ENCODE measurements at places on chromosomes 4 and X.

DNA sequence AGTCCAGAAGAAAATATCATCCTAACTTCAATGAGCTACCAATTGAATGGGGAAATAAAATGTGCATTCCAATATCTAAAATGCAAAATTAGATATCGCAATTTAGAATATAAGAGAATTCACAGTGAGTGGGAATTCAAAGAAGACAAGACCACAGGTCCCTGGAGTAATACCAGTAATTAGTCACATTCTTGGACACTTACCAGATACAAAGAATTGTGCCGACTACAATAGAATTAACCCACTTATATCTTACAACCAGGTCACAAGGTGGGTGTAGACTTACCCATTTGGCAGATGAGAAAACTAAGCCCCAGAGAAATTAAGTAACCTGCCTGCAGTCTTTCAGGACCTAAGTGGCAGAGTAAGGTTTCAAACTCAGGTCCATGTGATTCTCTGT, 84.3 kb upstream of the C1QTNF7 start:
- no peak for DNase-seq

DNA sequence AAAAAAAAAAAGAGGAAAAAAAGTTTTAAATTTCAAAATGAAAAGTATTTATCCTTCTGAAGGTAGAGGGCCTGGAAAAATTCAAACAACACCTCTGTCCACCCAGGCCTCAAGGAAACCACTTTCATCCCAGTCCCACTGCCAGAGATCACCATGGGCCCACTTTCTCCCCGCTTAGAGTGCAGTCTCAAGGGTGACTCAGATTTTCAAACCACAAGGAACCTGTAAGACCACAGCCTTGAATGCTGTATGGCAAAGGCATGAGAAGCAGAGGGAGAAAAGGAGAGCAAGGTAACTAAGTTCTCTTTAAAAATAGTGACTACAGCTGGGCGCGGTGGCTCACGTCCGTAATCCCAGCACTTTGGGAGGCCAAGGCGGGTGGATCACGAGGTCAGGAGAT, 87.9 kb upstream of the PACRGL start:
- DNase-seq: no peak

- peak; percentile 26 for DNase-seq
Measured at GRCh38 chrX:21847342-21847741, 7.9 kb downstream of the MBTPS2 start.

- no peak for DNase-seq
Measured at GRCh38 chrX:102835504-102836146, 101.4 kb upstream of the RAB40AL start.

DNA sequence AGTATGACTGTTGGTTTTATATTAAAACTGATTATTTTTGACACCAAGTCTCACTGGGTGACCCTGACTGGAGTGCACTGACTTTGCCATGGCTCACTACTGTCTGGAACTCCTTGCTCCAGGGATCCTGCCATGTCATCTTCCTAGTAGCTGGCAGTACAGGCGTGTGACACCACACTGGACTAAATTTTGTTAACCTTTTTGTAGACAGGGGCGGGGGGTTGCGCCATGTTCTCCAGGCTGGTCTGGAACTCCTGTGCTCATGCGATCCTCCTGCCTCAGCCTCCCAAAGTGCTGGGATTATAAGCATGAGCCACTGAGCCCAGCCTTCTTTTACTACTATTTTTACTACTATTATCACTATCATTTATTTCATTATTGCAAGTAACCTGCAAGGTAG, 8.9 kb downstream of the XAGE1A start:
- DNase-seq: no peak

GRCh38 chrX:84873176-84873575, 130.5 kb upstream of the APOOL start:
- DNase-seq: no peak

GRCh38 chrX:24444645-24445044, 20.4 kb upstream of the PDK3 start:
- no peak for DNase-seq

DNA sequence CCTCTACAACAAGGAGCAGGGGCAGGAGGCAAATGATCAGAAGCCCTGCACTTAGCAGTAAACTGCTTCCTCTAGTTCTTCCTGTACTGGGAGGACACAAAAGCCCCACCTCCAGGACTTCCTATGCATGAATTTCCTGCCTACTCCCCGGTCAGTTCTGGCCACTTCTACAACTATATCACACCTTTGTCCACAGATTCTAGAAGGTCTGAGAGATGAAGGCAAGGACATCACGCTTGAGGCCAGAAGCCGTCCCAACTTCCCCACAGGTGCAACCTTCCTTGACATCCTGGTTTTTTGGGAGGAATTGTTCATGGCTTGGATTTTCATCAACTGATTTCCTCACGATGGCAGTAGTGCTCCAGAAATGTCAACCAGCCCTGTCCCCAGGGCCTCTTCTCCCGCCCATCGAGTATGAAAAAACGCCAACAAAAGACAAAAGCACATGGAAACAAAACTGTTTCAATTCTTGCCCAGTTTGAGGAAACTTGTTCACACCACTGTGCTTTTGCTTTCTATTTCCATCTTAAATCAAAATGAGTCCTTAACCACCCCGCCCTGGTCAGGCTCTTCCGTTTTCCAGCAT, 206.5 kb upstream of the STK26 start:
- peak; percentile 39 for DNase-seq

- no peak for DNase-seq
Measured at GRCh38 chr4:88396681-88397080, 18.0 kb downstream of the HERC6 start.

GRCh38 chr4:2977211-2978088, 14.1 kb downstream of the GRK4 start:
- DNase-seq: no peak

DNA sequence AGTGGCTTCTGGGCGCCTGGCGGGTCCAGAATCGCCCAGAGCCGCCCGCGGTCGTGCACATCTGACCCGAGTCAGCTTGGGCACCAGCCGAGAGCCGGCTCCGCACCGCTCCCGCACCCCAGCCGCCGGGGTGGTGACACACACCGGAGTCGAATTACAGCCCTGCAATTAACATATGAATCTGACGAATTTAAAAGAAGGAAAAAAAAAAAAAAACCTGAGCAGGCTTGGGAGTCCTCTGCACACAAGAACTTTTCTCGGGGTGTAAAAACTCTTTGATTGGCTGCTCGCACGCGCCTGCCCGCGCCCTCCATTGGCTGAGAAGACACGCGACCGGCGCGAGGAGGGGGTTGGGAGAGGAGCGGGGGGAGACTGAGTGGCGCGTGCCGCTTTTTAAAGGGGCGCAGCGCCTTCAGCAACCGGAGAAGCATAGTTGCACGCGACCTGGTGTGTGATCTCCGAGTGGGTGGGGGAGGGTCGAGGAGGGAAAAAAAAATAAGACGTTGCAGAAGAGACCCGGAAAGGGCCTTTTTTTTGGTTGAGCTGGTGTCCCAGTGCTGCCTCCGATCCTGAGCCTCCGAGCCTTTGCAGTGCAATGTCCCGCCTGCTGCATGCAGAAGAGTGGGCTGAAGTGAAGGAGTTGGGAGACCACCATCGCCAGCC, at the start of gene ATOH1:
Gene ATOH1, plus strand, starts transcription at position 422 of the 663 bp plus-strand sequence. Its CDS starts 174 bp downstream, at position 596.
- DNase-seq: no peak

DNA sequence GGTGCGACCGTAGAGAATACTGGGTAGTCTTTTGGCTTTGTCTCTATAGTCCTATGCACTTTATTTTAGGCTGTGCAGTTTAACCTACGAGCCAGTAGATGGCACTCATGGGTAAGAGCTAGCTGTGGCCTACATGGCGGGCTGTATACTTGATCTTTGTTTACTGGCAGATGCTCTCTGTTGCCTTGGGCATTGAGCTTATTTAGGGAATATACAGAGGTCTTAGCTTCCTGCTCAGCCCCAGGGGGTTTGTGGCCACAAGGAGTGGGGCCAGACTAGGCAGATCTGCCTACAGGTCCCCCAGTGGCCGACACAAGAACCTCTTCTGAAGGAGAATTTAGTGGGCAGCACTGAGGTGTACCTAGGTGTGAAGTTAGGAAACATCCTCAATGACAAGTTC, 227.6 kb upstream of the HDX start:
- peak; percentile 8 for DNase-seq

GRCh38 chrX:155027509-155028066, 944 bp downstream of the FUNDC2 start:
- peak; percentile 80 for DNase-seq

DNA sequence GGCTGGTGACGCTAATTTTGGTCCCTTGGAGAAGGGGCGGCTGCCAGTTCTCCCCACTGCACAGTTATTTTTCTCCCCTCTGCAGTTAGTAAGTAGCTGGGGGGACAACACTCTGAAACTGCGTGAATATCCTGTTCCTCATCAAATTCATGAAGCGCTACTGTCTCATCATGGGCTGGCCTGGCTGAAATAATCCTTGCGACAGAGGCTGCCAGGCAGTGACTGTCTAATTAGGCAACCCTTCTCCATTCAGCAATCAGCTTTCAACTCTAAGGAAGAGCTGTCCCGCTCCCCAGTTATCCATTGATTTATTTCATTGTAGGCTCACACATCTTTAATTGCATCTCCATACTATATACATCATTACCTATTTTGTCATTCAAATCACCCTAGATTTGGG, 8.2 kb downstream of the SH3TC1 start:
- DNase-seq: no peak

DNA sequence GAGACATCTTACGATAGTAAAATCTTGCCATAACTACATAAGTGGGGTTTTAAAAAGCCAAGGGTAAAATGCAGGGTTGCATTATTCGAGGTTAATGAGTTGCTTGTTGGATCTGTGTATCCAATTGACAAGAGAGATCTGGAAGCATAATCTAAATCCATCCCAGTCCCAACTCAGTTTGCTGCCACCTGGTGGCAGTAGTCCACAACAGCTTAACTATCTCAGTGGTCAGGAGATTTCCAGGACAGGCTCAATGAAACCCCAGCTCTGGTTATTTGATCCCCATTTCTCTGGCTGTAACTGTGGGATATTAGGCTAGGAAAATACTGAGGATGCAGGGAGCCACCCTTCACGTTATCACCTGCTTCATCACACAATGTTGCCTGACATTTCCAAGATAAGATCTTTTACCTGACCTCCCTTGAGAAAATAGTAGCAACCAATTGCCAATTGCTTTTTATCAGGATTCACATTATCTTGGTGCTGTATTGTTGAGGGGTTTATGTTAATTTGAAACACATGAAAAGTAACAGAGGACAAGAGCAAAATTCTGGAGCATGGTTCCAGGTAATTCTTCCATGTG, 88.2 kb upstream of the TNIP3 start:
- peak; percentile 71 for DNase-seq

- DNase-seq: no peak
Measured at GRCh38 chrX:134191281-134191680, 45.7 kb upstream of the CCDC160 start.

GRCh38 chr4:52982255-52982945, 120.3 kb downstream of the RASL11B start:
- DNase-seq: peak; percentile 83

- no peak for DNase-seq
Measured at GRCh38 chr4:54093324-54094240, 6.4 kb upstream of the GSX2 start.

- DNase-seq: no peak
Measured at GRCh38 chr4:173214231-173214630, 45.6 kb downstream of the GALNT7 start.

- DNase-seq: no peak
Measured at GRCh38 chrX:126552313-126553022, at the start of gene DCAF12L1. Gene DCAF12L1, minus strand, starts transcription at chrX:126552814. Its CDS starts 206 bp downstream, at chrX:126552608.

- DNase-seq: no peak
Measured at GRCh38 chr4:168691631-168692369, 194.9 kb downstream of the PALLD start.

GRCh38 chrX:1860936-1861594, 246.2 kb downstream of the ASMT start:
- DNase-seq: no peak

GRCh38 chrX:13790206-13791131, 26.4 kb downstream of the GPM6B start:
- DNase-seq: no peak

DNA sequence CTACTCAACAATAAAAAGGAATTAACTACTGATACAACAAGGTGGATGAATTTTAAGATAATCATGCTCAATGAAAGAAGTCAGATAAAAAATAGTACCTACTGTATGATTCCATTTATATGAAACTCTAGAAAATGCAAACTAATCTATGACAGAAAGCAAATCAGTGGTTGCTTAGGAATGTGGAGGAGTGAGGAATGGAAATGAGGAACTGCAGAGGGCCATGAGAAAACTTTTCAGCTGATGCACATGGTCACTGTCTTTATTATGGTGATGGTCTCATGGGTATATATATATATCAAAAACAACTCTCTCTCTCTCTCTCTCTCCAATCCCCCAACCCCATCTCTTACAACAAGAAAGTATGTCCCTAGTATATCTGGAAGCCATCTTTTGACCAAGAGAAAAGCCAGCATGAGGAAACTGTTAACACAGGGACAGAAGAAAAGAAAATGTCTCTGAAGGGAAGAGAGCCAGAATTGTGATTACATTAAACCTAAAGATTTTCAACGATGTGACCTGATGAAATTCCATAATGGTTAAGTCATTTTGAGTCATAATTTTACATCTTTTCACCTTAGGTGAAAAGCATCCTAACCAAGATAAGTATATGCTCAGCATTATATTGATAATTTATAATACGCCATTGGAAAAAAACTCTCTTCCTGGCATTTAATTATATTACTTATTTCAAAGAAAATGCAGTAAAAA, 8.5 kb upstream of the NFKB1 start:
- DNase-seq: no peak

DNA sequence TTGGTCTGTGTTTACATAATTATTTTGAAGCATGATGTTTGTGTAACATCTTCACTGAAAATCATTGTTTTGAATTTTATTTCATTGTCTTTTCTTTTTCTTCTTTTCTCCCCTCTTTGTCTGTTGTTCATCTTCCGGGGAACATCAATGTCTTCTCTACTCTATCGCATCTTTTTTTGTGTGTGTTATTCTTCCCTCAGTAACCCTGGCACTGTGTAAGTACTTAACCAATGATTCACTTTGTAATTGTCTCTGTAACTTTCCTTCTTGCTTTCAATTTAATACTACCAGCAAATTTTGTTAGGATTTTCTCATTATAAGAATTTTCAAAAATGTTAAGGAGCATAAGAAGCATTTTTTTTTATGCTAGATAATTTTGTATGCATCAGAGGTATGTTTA, 130.8 kb downstream of the PDLIM5 start:
- DNase-seq: no peak

DNA sequence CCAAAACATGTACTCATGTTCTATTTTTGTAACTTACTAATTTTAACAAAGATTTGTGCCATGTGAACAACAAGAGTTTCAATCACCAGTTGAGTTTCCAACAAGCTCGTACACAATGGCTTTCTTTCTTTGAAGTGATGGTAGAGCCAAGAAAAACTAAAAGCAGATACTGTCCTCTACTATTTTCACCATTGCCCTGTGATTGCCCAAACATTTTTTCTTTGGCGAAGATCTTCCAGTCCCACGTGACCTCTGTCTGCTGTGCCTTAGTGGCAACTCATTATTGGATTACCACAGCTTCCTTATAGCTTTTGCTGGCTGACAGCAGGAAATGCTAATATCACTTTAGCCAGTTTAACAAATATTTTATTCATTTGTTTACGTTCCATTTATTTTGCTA, 1147.1 kb downstream of the STIM2 start:
- DNase-seq: no peak

- no peak for DNase-seq
Measured at GRCh38 chr4:143625632-143626031, 74.8 kb downstream of the FREM3 start.
